ENCODE measurements at places on chromosomes 7 and 10. TPM values are rescaled to one million over a fixed set of nuclear protein-coding genes. Genes with fewer than 3 reads are reported as not detected.

GRCh38 chr7:45993621-45994020, 72.5 kb upstream of the IGFBP3 start:
- H3K36me3 ChIP-seq, result no peaks in the 10 kb centered on the region
- H3K4me1 ChIP-seq, result no peaks in the 10 kb centered on the region
- no peak overlapping the region for H3K27ac ChIP-seq
- DNase-seq, result no peak

DNA sequence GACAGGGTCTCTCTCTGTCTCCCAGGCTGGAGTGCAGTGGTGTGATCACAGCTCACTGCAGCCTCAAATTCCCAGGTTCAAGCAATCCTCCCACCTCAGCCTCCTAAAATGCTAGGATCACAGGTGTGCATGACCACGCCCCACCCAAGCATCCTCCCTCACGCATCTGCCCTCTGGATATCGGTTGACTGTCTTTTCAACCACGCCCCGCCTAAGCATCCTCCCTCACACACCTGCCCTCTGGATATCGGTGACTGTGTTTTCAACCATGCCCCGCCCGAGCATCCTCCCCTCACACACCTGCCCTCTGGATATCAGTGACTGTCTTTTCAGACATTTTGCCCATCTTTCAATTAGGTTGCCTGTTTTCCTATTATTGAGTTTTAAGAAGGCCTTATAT, 140.5 kb downstream of the MAD1L1 start:
- H3K27ac ChIP-seq, result no peak overlapping the region
- no peaks in the 10 kb centered on the region for H3K36me3 ChIP-seq
- H3K27me3 ChIP-seq, result no peaks in the 10 kb centered on the region
- DNase-seq, result no peak
- no peak overlapping the region for H3K4me3 ChIP-seq
- H3K4me1 ChIP-seq, result no peaks in the 10 kb centered on the region

The TACR2 gene
- 0.36 TPM for total RNA-seq

DNA sequence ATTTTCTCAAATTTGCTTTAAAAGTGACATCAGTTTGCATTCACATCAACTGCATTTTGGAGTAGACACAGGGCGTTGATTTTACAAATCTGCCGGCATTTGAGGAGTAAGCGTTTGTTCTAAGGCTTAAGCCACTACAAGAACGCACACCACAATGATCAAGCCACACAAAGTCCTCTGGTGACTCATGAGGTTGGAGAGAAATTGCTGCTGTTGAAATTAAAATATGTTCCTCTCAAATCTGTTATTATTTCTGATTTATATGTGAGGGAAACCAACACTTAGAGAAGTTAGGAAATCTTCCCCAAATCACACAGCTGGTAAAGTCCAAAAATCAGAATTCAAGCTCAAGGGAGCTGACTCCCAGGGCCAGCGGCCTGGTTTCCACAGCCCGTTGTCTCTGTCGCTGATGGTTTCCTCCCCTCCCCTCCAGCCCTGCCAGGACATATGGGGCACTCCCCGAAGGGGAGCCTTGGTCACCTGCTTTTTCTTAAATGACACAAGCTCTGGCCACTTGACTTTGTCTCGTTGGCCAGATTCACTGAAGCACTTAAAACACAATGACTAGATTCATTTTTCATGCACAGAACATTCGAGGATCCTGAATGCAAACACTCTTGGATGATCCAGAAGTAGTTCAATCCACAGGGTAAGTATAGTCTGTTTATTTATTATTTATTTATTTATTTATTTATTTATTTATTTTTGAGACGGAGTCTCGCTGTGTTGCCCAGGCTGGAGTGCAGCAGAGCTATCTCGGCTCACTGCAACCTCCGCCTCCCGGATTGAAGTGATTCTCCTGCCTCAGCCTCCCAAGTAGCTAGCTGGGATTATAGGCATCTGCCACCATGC, 29.2 kb upstream of the KLF6 start:
- H3K27me3 ChIP-seq, result no peaks in the 10 kb centered on the region
- no peaks in the 10 kb centered on the region for H3K36me3 ChIP-seq
- H3K27ac ChIP-seq, result peak overlapping the region; percentile 71
- DNase-seq, result peak; percentile 74
- peaks cover 42% of the 10 kb centered on the region for H3K4me1 ChIP-seq

DNA sequence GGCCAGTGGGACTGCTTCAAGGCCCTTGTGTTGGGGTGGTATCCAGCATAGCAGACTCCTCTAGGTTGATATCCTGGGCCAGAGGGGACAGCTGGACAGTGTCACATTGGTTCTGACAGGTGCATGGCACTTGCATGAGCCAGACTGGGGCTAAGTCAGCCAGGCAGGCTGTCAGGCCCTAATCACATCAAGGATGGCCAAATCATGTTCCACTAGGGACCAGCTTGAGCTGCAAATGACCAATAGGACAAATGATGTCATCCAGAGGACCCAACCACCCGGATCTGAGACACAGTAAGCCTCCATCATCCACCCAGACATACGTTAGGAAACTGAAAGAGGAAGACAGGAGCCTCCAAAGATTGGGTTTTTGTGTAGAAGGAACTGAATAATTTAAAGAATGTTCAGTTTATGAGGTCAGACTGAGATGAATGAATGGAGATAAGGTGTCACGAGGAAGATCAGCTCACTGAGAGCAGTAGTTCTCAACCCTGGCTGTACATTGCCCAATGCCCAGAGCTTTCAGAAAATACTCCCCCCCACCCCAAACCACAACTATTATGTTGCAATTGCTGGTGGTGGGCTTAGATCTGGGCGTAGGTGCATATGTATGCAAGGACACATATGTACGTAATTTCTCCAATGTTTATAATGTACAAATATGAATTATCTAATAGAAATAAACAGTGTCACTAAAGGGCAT, 75.2 kb upstream of the INHBA start:
- H3K36me3 ChIP-seq, result no peaks in the 10 kb centered on the region
- H3K27me3 ChIP-seq, result no peaks in the 10 kb centered on the region
- DNase-seq, result no peak
- H3K27ac ChIP-seq, result no peak overlapping the region
- H3K4me3 ChIP-seq, result no peak overlapping the region
- no peaks in the 10 kb centered on the region for H3K4me1 ChIP-seq

- peak overlapping the region; percentile 11 for H3K4me3 ChIP-seq
- H3K27ac ChIP-seq, result peak overlapping the region; percentile 72
- peaks cover 33% of the 10 kb centered on the region for H3K36me3 ChIP-seq
- peaks cover 13% of the 10 kb centered on the region for H3K4me1 ChIP-seq
- DNase-seq, result peak; percentile 92
- H3K27me3 ChIP-seq, result no peaks in the 10 kb centered on the region
These were observed 73.8 kb downstream of the CUL1 start for GRCh38 chr7:148772297-148773089.

The PDCD4 gene
- 73.8 TPM for total RNA-seq

GRCh38 chr10:59865101-59865500, 41.3 kb downstream of the CCDC6 start:
- no peak for DNase-seq
- H3K4me1 ChIP-seq, result no peaks in the 10 kb centered on the region
- no peaks in the 10 kb centered on the region for H3K27me3 ChIP-seq
- no peaks in the 10 kb centered on the region for H3K36me3 ChIP-seq
- H3K4me3 ChIP-seq, result no peak overlapping the region

DNA sequence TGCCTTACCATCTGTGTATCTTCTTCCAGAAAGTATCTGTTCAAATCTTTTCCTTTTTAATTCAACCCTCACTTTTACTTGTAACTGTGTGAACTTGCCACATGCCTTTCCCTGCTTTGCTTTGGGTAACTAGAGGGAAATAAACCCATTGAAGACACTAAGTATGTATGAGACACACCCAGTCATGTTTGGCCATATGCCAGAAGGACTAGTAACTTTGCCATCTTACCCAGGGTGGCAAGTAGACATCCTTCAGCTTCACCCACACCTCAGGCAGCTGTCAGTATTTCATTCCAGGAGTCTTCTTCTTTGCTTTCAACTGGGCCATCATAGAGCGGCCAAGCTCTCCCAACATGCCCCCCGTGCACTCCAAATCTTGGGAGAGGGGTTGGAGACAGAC, 323.1 kb downstream of the TNS3 start:
- no peak for DNase-seq
- H3K4me3 ChIP-seq, result no peak overlapping the region

The LBX1 gene
- not detected for total RNA-seq

The SPACDR gene
- total RNA-seq, result 0.36 TPM

The FXYD4 gene
- total RNA-seq, result not detected

GRCh38 chr7:51123322-51124019, 193.1 kb downstream of the COBL start:
- DNase-seq, result peak; percentile 98
- no peak overlapping the region for H3K4me3 ChIP-seq

DNA sequence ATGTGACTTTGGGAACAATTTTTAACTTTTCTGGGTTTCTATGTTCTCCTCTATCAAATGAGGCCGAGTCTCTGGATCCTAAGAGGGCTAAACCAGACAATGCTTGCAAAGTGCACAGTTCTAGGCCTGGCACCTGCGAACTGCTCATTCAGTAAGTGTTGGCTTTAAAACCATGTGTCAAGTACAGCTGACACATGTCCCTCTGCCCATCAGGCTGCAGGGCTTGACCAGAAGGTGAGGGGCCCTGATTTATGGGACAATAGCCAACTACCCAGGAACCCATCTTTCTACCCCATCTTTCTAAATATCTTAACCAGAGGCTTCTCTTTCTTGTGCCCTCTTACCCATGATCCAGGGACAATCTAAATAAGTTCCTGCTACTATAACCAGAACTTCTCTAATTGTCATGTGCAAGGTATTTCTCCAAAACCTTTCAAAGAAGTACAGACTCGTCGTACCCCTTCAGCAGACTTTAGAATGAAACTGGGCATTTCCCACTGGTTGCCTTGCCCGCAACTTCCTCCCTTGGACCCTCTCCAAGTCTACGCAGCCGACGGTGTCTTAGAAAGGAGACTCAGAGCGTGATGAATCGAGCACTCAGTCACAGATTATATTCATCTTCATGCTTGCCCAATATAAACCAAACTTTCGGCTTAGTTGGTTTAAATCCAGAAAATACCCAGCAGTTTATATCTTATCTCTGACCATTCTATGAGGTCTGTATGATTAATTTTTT, 69.8 kb upstream of the STEAP1B start:
- H3K36me3 ChIP-seq, result peaks cover 5% of the 10 kb centered on the region
- H3K27ac ChIP-seq, result peak overlapping the region; percentile 100
- H3K4me1 ChIP-seq, result peaks cover 48% of the 10 kb centered on the region
- DNase-seq, result peak; percentile 62

DNA sequence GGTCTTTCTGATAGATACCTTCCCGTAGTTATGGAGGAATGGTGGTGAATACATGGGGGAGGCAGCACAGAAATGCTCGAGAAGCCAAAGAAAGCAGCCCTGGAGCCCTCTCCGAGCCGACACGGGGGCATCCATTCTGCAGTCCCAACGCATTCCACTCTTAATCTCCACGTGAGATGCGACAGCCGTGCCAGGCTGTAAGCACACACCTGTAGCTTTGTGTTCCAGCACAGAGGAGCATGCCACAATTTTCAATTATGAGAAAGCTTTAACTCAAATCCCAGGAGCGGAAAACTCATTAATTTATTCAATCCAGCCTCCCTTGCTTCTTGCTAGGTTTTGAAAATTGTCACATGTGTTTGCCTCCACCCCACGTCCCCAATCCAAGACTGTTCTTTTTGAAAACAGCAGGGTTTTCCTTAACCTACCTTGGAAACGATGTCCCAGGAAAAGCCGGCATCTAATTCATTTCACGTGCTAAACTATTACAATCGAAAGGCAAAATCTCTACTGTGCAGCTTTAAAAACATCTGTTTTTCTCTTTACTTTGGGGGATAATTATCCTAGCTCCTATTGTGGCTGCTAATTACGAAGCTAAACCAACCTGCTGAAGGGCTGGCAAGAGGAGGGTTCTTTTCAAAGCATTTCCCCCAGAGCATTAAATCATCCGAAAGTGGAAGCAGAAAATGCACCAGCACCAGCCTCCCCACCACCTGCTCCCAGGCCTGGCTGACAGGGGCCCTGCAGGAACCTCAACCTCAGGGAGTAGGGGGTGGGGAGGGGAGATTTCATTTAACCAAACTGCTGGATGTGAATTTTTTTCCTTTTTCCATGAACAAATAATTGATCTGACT, 56.0 kb upstream of the CHST15 start:
- H3K27ac ChIP-seq, result no peak overlapping the region
- H3K36me3 ChIP-seq, result no peaks in the 10 kb centered on the region
- DNase-seq, result no peak
- H3K4me1 ChIP-seq, result peaks cover 21% of the 10 kb centered on the region

DNA sequence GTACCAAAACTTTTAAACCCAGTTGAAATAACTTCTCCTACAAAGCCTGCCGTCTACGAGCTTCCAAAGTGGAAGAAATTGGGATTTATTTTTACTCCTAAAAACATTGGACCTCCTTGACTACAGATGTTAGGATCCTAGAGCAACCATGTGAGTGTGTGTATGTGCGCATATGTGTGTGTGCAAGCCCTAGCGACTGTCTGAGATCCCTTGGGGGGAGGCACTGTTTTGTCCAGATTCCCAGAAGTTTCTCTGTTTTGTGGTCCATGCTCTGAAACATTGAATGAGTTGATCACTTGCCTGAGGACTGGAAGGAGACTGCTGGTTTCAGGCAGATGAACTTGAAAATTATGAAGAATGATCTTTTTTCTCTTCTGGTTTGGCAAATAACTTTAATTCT, 312.3 kb upstream of the ZNF32 start:
- no peak overlapping the region for H3K27ac ChIP-seq
- no peak overlapping the region for H3K4me3 ChIP-seq
- H3K27me3 ChIP-seq, result no peaks in the 10 kb centered on the region
- DNase-seq, result no peak
- H3K4me1 ChIP-seq, result peaks cover 28% of the 10 kb centered on the region

GRCh38 chr10:120503689-120504088, 46.7 kb downstream of the PLPP4 start:
- H3K27ac ChIP-seq, result no peak overlapping the region
- H3K36me3 ChIP-seq, result no peaks in the 10 kb centered on the region
- no peak for DNase-seq

The ARHGAP22 gene
- 45.6 TPM for total RNA-seq

GRCh38 chr7:136359333-136359903, 382.3 kb upstream of the MTPN start:
- no peak overlapping the region for H3K27ac ChIP-seq
- H3K4me3 ChIP-seq, result no peak overlapping the region
- no peaks in the 10 kb centered on the region for H3K4me1 ChIP-seq
- no peaks in the 10 kb centered on the region for H3K27me3 ChIP-seq
- no peaks in the 10 kb centered on the region for H3K36me3 ChIP-seq

DNA sequence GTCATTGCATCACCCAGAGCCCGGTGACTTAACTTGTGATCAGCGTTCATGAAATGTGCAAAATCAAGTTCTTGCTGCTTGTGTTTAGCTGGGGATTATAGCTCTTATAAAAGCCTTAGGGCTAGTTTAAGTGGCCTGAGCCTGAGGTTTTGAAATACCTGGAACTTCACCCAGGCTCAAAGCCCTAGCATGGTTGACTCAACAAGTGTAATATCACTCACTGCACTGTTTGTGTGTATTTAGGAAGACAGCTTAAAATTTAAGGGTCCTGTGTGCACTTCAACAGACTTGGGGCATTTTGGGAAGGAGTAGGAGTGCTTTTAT, 489.5 kb downstream of the GATA3 start:
- no peak overlapping the region for H3K4me3 ChIP-seq
- H3K27ac ChIP-seq, result no peak overlapping the region
- H3K27me3 ChIP-seq, result no peaks in the 10 kb centered on the region
- DNase-seq, result no peak
- no peaks in the 10 kb centered on the region for H3K4me1 ChIP-seq

Data from osteoblast (primary cell).